ENCODE measurements at places on chromosomes 5 and 9.

- DNase-seq, result peak; percentile 34
Measured at GRCh38 chr5:33170411-33170810, 270.4 kb upstream of the TARS1 start.

- no peak for DNase-seq
Measured at GRCh38 chr9:13626601-13627000, 347.1 kb upstream of the MPDZ start.

DNA sequence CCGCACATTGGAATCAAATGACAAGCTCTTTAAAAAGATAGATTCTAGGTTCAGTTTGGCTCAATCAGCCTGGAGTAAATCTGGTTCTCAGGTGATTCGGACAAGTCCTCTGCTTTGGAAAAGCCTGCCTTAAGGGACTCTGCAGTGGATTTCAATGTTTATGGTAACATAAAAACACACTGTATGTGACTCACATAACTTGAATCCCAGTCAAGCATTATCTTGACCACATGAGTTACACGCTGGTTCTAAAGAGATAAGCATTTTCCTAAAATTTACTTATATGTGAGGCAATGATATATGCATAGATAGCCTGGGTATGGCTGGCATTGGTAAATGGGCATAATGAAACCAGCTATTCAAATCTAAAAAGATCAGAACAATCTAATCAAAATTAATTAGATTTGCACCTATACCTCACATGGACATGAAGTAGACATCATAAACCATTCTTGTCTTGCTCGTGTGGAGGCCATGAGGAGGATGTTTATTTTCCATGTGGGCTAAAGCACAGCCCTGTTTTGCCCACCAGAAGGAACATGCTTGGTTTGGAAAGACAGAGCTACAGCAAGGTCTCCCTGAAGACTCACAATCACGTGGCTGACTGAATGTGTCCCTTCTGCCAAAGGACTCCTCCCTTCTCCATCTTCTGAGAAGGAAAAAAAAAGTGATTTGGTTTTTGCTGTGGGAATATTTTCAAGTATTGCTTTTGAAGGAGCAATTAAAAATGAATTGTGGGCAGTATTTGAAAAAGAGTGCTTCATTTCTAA is 351.7 kb downstream of the DIRAS2 start:
- DNase-seq, result peak; percentile 6

GRCh38 chr5:96220610-96221390 is 212.2 kb downstream of the PCSK1 start:
- peak; percentile 77 for DNase-seq

DNA sequence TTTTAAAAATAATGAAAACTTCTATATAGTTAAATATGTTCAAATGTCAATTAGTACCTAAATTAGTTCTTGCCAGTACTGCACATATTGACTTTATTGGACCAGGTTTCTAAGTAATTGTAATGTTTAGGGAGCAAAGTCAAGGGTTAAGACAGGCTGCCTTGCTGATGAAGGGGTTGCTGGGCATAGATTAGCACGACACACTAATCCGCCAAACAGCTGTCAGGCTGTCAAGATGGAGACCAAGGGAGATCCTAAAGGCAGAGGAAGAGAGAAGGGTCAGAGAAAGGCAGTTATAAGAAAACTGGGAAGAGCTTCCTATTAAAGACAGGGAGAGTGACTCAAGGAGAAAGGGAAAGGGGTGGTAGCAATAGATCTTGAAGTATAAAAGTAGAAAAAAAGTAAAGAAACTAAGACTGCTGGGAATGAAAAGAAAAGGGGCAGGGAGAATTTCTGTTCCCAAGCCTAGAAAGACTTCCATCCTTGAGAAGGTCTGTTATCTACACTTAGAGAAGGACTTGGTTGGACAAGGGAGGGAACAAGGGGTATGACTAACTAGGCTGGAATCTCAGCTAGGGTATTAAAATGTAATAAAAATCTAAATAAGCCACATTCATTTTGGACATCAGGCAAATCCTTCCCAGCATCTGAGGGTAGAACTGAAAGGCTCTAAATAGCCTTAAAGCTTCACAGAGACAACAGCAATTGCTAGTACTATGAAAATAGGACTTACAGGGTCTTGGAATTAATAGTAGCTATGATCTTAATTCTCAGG is 188.7 kb downstream of the FBXL17 start:
- peak; percentile 55 for DNase-seq

DNA sequence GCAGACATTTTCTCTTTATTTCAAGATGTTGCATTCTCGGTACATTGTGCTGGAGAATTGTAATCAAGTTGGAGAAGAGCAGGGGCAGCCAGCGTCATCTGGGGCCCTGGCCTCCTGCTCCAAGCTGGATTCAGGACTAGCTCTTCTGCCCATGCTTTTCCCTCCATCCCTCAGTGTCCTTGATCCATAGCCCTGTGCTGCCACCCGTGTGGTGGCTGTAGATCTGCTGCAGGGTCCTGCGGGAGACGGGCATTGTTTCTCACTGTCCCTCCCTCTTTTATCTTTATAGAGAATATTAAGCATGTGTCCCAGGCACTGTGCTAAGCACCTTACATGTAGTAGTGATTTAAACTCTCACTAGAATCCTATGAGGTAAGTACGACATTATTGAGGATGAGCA is 60.5 kb upstream of the HAND1 start:
- DNase-seq, result no peak

GRCh38 chr9:89442501-89442978 is 55.4 kb downstream of the SEMA4D start:
- DNase-seq, result no peak
